Adrenal gland (tissue), 19 donors: ENCODE measurements at places on chromosomes 1 and 21. TPM values are rescaled to one million over a fixed set of nuclear protein-coding genes. Genes with fewer than 3 reads are reported as not detected.

DNA sequence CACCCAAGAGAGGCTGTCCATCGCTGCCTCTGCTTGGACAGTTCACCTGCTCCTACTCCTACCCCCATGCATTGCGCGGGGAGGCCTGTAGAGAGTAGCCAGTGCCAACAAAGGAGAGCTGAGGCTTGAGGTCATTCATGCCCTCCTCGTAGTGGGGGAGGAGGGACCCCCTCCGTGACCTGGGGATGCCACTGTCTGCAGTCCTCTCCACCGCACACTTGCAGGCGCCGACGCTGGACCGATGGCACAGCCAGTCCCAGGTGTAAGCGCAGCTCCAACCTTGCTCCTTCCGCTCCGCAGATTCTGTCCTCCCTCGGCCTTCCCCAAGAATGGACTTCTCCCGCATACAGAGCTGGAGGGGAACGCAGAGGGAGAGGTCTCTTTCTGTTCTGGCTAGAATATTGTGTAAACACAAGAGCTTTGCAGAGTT, 672 bp upstream of the PHLDA3 start:
- peaks cover 15% of the 10 kb centered on the region for H3K36me3 ChIP-seq
- H3K27ac ChIP-seq: peak overlapping the region; percentile 58
- DNase-seq: no peak
- H3K27me3 ChIP-seq: no peaks in the 10 kb centered on the region

DNA sequence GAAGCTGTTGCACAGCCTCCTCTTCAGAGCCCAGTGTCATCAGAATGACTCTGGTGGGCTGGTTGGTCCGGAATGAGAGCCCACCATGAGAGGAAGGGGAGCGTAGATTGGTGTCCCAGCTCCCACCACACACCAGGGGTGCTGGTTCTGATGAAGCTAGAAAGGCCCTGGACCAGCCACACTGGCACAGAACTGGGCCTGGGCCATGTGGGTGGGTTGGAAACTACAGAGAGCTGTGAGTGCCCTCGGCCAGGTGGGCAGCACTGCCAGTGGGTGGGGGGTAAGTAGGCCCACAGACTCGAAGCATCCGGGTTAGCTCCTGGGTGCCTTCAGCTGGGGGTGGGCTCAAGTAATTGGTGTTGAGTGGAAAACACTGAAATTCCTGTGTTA, 11.6 kb upstream of the TFF1 start:
- H3K4me3 ChIP-seq: no peak overlapping the region
- H3K36me3 ChIP-seq: no peaks in the 10 kb centered on the region
- no peak for DNase-seq

GRCh38 chr1:110184446-110184845, 25.7 kb upstream of the KCNC4 start:
- H3K27ac ChIP-seq: no peak overlapping the region
- H3K36me3 ChIP-seq: no peaks in the 10 kb centered on the region
- DNase-seq: no peak
- H3K4me3 ChIP-seq: no peak overlapping the region
- peaks cover 6% of the 10 kb centered on the region for H3K27me3 ChIP-seq

DNA sequence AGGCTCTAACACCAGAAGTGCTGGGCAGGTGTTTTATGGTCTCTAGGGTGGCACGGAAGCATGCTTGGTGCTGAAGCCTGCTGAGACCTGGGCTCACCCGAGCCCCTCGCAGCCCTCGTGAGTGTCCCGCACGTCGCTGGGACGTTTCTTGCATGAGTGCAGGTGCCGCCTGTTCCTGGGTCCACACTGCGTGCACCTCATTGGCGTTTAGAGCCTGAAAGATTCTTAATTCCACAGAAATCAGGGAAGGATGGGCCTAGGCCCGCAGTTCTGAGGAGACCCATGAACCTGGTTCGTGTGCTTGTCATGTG, 43.8 kb upstream of the DIP2A start:
- no peaks in the 10 kb centered on the region for H3K36me3 ChIP-seq
- H3K27ac ChIP-seq: no peak overlapping the region
- H3K4me1 ChIP-seq: no peaks in the 10 kb centered on the region
- DNase-seq: no peak

DNA sequence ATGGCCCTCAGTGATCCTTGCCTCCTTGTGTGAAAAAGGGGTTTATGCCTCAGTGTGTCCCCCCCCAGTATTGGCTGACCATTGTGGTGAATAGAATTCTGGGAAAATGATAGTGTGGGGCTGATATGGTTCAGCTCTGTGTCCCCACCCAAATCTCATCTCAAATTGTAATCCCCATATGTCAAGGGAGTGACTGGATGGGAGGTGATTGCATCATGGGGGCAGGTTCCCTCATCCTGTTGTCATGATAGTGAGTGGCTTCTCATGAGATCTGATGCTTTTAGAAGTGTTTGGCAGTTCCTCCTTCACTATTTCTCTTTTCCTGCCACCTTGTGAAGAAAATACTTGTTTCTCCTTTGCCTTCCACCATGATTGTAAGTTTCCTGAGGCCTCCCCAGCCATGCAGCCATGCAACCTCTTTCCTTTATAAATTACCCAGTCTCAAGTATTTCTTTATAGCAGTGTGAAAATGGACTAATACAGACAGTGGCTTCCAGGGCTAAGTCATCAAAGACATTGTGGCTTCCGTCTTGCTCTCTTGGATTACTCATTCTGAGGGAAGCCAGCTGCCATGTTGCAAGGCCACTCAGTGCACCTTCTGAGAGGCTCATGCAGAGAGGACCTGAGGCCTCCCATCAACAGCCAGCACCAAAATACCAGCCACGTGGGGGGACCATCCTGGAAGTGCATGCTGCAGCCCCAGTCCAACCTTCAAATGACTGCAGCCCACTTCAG, 40.6 kb upstream of the SOD1 start:
- no peaks in the 10 kb centered on the region for H3K27me3 ChIP-seq
- no peak for DNase-seq
- no peaks in the 10 kb centered on the region for H3K4me1 ChIP-seq
- no peaks in the 10 kb centered on the region for H3K36me3 ChIP-seq
- no peak overlapping the region for H3K27ac ChIP-seq

- H3K4me3 ChIP-seq: no peak overlapping the region
- no peak for DNase-seq
- H3K36me3 ChIP-seq: no peaks in the 10 kb centered on the region
- peaks cover 6% of the 10 kb centered on the region for H3K4me1 ChIP-seq
- no peak overlapping the region for H3K27ac ChIP-seq
Observed at GRCh38 chr1:81820765-81821164, 20.0 kb downstream of the ADGRL2 start.

GRCh38 chr1:165240492-165240891, 116.0 kb downstream of the LMX1A start:
- DNase-seq: no peak
- H3K4me3 ChIP-seq: no peak overlapping the region
- peaks cover 3% of the 10 kb centered on the region for H3K4me1 ChIP-seq
- no peaks in the 10 kb centered on the region for H3K36me3 ChIP-seq
- H3K27ac ChIP-seq: no peak overlapping the region
- H3K27me3 ChIP-seq: peaks cover 12% of the 10 kb centered on the region

GRCh38 chr21:26849428-26850115, 4.4 kb upstream of the ADAMTS1 start:
- H3K4me3 ChIP-seq: no peak overlapping the region

DNA sequence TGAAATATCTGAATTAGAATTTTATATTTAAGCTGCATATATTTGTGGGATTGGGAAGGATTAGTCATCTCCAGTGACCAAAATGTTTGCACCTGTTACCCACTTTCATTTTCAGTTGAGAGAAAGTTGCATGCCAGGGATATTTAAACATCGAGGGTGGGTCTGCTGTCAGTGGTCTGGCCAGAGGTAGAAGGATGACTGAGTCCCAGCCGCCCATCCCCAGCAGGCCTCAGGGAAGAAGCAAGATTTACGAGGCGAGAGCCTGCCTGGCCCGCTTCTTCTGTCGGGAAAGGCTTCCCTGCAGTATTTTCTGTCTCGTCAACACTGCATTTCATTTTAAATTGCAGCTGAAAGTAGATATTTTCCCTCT, 1.4 kb upstream of the MAN1C1 start:
- peak overlapping the region; percentile 76 for H3K27ac ChIP-seq
- peaks cover 35% of the 10 kb centered on the region for H3K4me1 ChIP-seq
- no peak for DNase-seq
- H3K27me3 ChIP-seq: no peaks in the 10 kb centered on the region
- H3K4me3 ChIP-seq: no peak overlapping the region
- no peaks in the 10 kb centered on the region for H3K36me3 ChIP-seq

DNA sequence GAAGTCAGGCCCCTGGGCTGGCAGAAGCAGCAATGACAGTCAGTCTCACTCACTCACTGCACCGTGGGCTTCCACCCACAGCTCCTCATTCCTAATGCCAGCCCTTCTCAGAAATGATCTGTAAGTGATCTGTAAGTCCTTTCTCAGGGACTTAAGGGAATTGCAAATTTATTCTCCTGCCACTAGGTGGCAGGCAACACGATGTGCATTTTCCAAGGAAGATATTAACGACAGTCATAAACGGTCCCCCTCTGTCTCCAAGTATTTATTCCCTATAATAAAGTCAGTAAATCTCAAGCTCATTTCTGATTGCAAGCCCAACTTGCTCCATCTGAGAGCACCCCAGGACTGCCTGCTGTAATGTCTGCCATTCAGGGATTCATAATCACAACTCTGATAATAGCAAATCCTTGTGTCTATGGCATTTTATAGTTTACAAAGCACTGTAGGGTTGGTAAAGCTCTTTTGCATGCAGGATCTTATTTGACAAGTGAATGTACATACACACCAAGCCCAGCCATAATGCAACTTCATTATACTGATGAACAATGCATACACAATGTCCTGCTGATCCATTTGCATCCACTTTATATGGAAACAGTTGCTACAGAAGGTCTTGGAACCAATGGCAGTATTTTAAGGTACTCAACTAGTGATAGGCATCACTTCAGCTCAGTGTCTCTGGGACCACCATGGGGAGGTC, 380.5 kb upstream of the CAMK1G start:
- no peak overlapping the region for H3K27ac ChIP-seq
- no peak overlapping the region for H3K4me3 ChIP-seq
- no peak for DNase-seq

- no peak overlapping the region for H3K27ac ChIP-seq
- no peak for DNase-seq
- H3K27me3 ChIP-seq: peaks cover 3% of the 10 kb centered on the region
- H3K36me3 ChIP-seq: no peaks in the 10 kb centered on the region
- H3K4me3 ChIP-seq: no peak overlapping the region
Observed at GRCh38 chr1:18278946-18279345, 171.3 kb downstream of the IGSF21 start.

DNA sequence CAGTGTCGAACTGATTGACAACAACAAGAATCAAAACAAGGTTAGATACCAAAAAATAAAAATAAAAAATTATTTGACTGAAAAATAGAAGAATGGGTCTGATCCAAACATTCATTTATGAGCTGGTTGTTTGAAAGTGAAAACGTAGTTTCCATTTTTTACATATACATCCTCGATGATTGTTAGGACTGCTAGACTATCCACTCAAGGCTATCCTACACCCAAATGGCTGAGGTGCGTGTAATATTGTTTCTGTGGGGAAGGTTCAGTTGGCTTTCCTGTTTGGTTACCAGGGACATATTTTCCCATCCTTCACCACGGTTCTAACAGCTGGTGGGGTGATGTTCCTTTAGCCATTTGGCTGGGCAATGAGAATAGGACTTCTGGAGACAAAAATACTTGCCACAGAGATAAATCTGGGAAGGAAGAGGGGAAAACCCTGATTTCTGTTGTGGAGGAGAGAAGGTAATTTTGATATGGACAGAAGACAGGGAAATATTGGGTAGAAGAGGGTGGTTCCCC, 66.3 kb downstream of the MAP3K7CL start:
- H3K36me3 ChIP-seq: no peaks in the 10 kb centered on the region
- peaks cover 15% of the 10 kb centered on the region for H3K4me1 ChIP-seq
- H3K4me3 ChIP-seq: no peak overlapping the region
- no peaks in the 10 kb centered on the region for H3K27me3 ChIP-seq
- no peak for DNase-seq

- peaks cover 24% of the 10 kb centered on the region for H3K4me1 ChIP-seq
- no peak overlapping the region for H3K4me3 ChIP-seq
- no peak for DNase-seq
- H3K36me3 ChIP-seq: no peaks in the 10 kb centered on the region
- H3K27me3 ChIP-seq: no peaks in the 10 kb centered on the region
Observed at GRCh38 chr1:155071701-155072100, 6.9 kb upstream of the EFNA3 start.

OR2L3 gene
- total RNA-seq: not detected

DIPK1A gene
- 2.8 TPM for total RNA-seq

S100A14 gene
- total RNA-seq: not detected

PDE4B gene
- 5.2 TPM for total RNA-seq

SLAMF9 gene
- total RNA-seq: not detected

TBCE gene
- 19.2 TPM for total RNA-seq
